T-cell (primary cell): ENCODE measurements at places on chromosomes 2 and 18. TPM values are rescaled to one million over a fixed set of nuclear protein-coding genes. Genes with fewer than 3 reads are reported as not detected.

DNA sequence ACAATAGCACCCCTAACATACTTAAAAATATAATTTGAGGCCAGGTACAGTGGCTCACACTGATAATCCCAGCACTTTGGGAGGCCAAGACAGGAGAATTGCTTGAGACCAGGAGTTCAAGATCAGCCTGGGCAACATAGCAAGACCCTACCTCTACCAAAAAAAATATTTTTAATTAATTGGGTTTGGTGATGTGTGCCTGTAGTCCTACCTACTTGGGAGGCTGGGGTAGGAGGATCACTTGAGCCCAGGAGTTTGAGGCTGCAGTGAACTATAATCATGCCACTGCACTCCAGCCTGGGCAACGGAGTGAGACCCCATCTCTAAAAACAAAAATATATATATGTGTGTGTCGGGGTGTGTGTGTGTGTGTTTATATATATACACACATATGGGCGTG lies 91.3 kb downstream of the MEMO1 start:
- DNase-seq: no peak

DNA sequence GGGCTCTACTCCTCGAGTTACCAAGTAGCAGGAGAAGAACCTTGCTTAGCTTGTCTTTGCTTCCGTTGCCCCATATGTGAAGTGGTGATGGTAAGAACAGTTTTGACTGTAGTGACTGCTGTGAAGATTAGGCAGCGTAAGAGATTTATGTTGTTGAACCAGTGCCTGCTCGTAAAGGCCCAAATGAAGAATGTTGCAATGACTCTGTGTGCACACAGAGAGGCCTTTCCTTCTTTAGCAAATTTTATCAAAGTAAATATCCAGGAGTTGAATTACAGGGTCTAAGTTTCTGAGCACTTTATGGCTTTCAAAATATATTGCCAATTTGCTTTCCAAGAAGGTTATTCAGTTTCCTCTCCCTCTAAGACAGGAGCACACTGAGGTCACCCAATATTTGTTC lies 14.5 kb downstream of the NTSR2 start:
- DNase-seq: no peak

Gene REG1A
- total RNA-seq: 9.4 TPM

- no peak for DNase-seq
Measured at GRCh38 chr18:76658627-76659026, 163.6 kb upstream of the ZNF516 start.

- DNase-seq: no peak
Measured at GRCh38 chr2:230721712-230722111, 9.1 kb downstream of the CAB39 start.

Gene REG3G
- total RNA-seq: 0.72 TPM

Gene MAP3K19
- not detected for total RNA-seq

DNA sequence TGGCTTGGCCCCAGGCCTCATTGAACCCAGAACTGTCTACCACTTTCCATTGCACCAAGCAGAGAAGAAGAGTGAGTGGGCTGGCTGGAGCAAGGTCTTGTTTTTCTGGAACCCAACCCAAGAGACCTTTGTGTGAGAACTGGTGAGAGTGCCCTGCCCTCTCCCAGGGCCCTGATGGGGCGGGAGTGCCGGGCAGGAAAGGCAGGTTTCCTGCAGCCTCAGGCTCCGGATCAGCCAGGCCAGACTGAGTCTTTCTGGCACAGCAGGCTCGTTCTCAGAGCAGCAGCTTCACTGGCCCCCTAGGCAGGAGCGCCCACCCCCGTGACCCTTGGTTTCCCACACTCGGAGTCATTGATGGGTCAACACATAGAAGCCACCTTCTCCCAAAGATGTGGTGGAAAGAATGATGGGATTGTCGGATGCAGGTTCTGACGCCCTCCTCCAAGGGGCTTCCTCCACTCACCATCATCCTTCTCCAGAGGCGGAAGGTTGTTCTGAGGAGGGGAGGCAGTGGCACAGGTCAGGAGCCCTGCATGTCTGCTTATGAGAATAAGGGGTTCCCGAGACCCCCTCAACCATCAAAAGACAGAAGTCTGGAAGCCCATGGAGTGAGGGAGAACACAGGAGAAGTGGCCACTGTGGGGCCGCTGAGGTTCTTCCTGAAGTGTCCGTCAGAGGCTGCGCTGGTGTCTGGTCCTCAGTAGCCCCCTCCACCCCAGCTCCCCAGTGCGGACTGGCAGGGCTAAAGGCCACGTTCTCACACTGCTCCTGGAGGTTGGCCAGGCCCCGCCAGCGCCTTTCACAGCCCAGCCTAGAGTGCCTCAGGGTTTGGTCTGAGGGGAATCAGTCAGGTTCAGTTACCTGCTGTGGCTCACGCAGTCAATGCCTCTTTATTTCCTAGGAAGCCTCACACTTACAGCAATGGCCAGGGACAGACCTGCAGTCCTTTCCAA lies 62.8 kb upstream of the LAPTM4A start:
- DNase-seq: no peak

GRCh38 chr2:183244300-183244844 lies 120.1 kb downstream of the NUP35 start:
- no peak for DNase-seq

DNA sequence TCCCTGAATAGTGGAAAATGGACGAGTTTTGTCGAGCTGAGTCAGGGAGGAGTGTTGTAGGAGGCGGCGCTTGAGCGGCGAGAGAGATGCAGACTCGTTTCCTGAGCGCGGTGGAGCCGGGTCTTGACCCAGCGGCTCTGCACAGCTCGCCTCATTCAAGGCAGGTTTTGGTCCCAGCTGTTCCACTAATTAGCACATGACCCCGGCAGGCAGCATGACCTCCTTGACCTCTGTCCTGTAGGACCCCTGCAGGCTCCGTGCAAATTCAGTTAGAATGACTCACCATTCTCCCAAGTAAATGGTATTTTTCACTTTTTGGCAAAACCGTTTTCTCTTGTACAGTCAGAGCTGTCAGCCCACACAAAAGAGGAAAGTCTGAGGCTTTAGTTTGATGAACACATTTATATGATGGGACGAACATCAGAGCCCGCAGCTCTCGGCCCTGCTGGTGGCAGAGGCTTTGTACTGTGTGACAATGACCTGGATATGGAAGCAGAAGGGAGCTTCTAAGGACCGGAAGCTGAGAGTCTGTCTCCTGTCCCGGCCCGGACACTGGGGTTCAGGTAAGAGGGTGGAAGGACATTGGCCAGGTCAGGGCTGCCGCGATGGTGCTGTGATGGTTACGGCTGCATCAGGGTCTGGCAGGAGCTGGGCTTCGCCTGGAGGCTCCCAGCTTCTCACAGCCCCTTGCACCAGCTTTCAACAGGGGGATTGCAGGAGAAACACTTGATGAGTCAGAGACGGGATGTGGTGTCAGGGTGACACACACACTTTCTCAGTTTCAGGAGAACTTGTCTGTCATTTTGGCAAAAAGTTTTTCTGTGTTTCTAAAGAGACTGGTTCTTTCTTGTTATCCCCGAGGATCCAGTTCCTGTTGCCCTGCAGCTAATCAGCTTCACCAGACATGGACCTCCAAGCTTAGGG lies 29.9 kb upstream of the ALKAL2 start:
- no peak for DNase-seq

DNA sequence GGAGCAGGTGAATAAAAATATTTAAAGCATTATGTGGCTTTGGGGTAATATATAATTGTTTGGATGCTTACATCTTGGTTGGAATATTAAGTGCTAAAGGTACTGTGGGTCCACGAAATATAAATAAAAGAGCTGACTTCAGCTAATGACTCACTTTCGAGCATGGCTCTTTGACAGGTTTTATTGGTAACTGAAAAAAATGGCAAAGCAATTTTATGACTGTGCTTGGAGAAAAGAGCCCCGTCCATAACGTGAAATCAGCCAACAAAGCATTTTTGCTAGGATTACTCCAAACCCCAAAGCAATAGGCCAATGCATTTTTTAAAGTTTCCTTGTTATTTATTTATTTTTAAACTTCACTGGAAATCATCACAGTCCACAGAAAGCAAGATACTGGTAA lies 397.2 kb upstream of the CDH19 start:
- DNase-seq: no peak

GRCh38 chr18:10481831-10482230 lies 27.4 kb downstream of the APCDD1 start:
- DNase-seq: no peak

DNA sequence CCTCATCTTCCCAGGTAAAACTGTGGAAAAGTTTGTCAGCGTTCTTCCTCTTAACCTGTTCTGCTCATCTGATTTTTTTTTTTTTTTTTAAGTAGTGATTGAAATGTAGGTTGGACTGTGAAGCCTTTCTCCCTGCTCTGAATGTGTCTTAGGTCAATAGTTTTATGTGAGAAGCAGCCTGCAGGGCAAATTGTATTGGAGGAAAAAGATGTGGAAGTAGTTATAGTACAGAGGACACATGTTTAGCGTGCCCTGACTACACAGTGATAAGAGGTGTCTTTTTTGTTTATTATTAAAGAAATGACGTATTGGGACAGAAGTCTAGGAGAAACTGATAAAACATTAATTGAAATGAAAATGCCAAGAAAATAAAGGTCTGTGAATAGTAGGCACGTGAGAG lies 1.5 kb downstream of the MTA3 start:
- no peak for DNase-seq

GRCh38 chr2:41020358-41020757 lies 568.5 kb upstream of the SLC8A1 start:
- DNase-seq: no peak

DNA sequence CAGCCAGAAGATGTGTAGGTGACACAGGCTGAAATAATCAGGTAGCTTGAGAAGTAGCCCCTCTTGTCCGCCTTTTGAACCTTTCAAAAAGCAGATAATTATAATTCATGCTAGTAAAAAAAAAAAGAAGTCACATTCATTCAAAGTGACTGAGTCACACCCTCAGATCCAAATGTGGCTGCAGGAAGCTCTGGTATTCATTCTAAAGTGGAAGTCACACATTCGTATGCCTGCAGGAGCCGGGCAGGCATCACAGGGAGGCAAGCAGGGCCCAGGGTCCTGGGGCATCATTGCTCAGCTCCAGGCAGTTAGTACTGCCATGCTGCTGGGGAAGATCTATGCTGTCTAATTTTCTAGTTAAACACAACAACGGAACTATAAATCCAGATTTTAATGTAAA lies 21.7 kb upstream of the RAB11FIP5 start:
- DNase-seq: no peak

Gene KIAA2012
- total RNA-seq: not detected

DNA sequence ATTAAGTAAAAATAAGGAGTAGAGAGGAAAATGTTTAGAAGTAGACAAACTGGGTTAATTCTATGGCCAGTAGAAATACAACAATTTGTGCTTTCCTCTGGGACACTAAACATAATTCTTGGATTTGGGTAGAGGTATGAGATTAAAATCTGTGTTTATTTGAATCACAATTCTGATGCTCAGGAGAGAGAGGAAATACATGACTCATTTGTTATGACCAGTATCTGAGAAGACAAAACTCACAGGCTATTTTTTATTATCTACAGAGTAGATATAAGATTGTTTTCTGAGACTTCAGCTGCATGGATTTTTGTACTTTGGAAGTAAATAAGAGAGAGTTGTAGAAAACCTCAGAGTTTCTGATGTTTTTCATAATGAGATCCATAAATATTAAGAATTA lies 315.7 kb upstream of the CWC22 start:
- DNase-seq: no peak

DNA sequence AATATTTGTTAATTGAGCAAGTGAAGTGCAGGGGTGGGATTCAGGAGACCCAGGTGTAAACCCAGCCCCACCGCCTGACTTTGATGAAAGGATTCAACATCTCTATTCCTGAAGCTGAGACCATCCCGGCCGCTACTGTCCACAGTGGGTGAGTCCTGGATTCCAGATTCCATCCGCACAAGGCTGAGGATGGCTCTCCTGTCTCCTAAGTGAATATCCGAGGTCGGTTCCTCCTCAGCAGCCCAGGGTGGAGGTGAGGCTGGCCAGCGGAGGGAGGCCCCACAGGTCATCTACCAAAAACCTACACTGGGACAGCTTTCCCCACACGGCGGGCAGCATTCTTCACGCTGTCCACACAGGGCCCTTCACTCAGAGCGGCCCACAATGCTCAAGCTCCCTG lies 57.6 kb downstream of the ACKR3 start:
- DNase-seq: no peak

DNA sequence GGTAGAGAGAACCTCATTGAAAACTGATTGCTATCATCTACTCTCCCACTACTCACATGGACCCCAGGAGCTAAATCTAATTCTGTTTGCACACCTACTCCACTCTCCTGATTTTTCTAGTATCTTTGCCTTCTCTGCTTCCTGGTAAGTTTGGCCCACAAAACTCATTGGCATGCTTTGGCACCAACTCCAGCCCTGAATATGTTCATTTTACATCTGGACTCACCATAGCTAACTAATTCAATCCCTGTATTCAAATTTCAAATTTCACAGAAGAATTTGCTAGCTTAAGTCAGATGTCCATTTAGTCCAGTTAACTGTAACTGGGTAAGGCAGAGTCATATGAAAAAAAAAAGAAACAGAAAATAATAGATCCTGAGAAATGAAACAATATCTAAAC lies 442.1 kb downstream of the SUCLG1 start:
- no peak for DNase-seq

Gene PCARE
- not detected for total RNA-seq

DNA sequence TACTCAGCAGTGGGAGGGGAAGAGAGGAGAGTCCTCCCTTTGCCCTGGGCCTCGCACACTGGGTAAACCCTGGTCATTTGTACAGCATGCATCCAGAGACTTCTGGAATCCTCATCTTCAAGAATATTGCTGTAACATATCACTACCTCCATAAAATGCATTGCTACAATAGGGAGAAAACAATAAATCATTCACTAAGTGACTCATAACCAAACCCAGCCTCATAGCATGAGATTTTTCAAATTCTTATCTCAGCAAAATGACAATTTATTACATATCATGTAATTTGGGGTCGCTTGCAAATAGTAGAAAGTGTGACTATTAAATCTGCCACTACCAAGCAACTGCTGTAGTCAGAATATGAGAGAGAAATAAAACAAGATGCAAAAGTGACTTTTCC lies 189.4 kb downstream of the ALK start:
- DNase-seq: no peak

Gene SERPINB4
- not detected for total RNA-seq

Gene TNFAIP6
- not detected for total RNA-seq

DNA sequence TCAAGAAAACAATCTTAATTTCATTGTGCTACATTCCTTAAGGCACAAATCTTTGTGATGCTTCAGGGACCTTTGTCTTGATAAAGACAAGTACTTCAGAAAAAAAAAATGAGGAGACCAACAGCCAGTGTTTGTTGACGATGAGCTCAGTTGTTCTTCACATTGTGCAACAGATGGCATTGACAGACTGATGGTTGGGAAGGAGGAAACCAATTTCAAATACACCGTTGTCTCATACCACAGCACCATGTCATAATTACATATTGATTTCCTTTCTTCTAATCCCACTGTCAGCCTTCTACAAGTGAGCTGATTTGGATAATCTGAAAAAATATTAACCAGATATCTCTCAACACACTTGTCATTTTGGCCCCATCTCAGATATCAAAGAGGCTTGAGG lies 53.7 kb upstream of the GRB14 start:
- no peak for DNase-seq
